ENCODE measurements at places on chromosomes 7 and 10.

- DNase-seq, result no peak
Measured at GRCh38 chr7:10824154-10824553, 149.5 kb upstream of the PHF14 start.

GRCh38 chr7:1404460-1404809 lies 54.8 kb downstream of the MICALL2 start:
- DNase-seq, result no peak

DNA sequence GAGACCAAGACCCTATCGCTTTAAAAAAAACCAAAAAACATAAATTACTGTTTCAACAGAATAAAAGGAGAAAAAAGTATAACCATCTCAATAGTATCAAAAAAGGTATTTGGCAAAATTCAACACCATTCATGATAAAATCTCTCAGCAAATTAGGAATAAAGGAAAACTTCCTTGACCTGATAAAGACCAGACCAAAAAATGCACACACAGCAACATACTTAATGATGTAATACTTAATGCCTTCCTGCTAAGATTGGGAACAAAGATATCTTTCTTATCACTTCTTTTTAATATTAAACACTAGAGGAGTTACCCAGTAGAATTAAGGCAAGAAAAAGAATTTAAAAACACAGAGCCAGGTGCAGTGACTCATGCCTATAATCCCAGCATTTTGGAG lies 79.3 kb downstream of the CNOT4 start:
- no peak for DNase-seq

GRCh38 chr7:37730501-37730900 lies 46.9 kb downstream of the GPR141 start:
- DNase-seq, result no peak

DNA sequence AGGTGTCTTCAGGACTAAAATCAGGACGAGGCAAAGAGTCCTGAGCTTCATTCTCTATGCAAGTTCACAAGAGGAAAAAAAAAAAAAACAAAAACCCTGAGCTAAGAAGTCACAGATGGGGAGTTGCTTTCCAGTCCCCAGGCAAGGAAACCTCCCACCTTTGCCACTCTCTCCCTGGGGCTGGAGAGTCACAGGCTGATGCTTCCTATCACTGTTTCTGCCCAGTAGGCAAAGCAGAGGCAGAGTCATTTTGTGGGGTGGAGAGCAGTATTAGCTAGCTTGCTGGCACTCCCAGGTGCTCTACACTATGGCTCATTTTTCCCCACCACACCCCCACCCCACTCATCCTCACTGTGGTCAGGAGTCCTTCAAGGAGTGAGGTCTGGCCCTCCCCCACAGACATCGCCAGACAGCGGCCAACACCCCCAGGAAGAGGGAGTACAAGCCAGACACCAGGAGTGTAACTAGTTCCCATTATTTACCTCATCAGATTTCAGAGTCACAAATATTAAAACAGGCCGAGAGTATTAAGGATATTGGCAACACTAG lies 34.6 kb upstream of the UNC5B start:
- peak; percentile 27 for DNase-seq

- DNase-seq, result no peak
Measured at GRCh38 chr10:88851706-88852105, at the start of gene ANKRD22. TSS of gene ANKRD22 (minus strand) at chr10:88851844. CDS start at chr10:88851607, 237 bp downstream.

- no peak for DNase-seq
Measured at GRCh38 chr7:125899577-125899976, 970.0 kb upstream of the POT1 start.

DNA sequence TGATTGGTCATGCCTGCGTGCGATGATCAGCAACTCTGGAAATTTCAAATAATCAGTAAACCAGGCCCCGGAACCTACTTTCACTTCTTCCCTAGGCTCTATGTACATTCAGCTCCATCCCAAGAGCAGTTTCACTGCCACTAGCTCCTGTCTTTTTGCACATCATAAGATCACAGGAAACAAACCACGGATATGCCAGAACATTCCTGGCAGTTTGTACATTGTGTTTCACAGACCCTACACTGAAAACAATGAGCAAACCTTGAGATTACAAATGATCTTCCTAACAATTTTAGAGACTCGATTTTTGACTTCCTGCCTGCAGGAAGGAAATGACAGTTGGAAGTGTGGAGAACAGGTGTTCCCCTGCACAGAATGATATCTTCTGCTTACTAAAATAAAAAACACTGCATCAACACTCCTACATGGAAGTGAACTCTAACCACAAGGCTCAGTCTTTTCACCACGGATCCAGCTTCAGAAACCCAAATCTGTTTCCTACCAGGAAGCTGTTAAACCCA lies 7.6 kb upstream of the TMEM236 start:
- no peak for DNase-seq

DNA sequence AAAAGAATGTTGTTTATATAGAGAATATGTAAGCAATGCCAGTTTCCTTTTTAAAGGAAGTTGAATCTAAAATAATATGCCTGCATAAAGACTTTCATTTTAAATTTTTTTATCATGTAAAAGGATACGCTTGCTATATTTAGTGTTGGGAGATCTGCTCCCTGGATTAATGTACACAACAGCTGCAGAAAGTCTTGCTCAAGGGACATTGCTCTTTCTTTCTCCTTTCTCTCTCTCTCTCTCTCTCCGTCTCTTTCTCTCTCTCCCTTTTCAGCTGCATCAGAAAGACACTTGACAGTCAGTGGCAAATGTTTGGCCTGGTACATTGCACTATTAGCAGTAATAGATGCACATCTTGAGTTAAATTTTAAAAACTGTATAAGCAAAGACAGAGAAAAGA lies 739 bp downstream of the MYPN start:
- DNase-seq, result peak; percentile 2

DNA sequence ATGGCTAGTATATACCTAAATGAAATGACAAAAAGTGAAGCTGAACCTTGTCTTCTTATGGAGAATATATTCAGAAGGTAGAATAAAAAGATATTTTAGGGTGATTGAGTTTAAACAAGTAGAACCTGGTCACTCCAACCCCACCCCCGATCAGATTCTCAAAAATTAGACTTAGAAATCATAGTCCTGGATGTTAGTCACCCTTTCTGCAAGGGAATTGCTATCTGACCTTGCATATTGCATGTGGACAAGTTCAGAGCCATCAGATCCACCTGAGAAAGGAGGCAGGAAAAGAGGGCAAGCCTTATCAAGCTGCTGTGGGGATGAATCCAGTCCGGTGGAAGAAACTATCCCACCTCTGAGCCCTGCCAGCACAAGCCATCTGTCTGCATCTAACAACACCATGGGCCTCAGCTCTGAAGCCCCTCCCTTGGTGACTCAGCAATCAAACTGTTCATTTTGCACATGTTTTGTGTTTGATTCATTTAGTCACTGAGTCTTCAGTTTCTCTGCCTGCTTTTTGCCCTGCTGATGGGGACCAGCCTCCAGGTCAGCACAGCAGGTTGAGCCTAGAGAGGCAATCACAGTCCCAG lies 727.3 kb downstream of the AUTS2 start:
- DNase-seq, result peak; percentile 96

DNA sequence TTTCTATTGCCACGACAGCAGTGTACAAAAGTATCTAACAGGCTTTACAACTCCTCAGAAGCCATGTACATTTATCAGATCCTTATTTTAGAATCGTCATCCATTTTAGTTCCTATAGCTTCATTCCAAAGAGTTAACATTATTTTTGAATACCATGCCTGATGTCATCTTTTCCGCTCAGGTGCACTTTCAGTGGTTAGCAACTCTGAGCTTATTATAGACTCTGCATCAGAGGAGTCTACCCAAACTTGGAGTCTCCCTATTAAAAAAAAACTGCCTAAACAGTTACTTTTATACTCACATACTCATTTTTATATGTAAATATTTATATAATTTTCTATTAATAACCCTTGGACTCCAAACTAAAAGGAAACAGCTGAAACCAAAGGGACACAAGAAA lies 31.6 kb upstream of the PRSS37 start:
- DNase-seq, result no peak

GRCh38 chr7:94436700-94437099 lies 42.0 kb downstream of the COL1A2 start:
- no peak for DNase-seq

- DNase-seq, result no peak
Measured at GRCh38 chr10:131860806-131861440, 39.9 kb upstream of the PPP2R2D start.

DNA sequence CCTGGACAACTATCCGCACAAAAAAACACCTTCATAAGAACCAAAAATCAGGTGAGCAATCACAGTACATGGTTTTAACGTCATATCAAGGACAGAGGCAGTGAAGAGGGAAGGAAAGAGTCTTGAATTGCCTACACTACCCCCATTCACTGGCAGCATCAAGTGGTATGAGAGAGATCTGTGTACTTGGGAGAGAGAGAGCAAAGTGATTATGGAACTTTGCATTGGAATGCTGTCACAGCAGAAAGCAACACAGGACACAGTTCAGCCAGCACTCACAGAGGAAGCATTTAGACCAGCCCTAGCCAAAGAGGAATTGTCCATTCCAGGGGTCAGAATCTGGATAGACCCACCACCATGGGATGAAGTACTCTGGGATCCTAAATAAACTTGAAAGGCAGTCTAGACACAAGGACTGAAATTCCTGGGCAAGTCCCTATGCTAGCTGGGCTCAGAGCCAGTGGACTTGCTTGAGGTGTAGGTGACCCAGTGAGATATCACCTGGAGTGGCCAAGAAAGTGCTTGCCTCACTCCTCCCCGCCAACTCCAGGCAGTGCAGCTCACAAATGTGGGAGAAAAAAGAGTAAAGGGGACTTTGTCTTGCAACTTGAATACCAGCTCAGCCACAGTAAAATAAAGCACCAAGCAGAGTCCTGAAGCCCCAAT lies 30.5 kb upstream of the SFTPD start:
- no peak for DNase-seq

Data from NCI-H2171 treated with DMSO at 0.1 percent for 48 hours (cell line).